HuH-7 (cell line): ENCODE measurements at places on chromosomes 3 and 15.

GRCh38 chr3:102979682-102980354, 545.0 kb downstream of the ZPLD1 start:
- DNase-seq, result no peak

GRCh38 chr3:99837715-99838114, 20.1 kb downstream of the CMSS1 start:
- DNase-seq, result no peak

DNA sequence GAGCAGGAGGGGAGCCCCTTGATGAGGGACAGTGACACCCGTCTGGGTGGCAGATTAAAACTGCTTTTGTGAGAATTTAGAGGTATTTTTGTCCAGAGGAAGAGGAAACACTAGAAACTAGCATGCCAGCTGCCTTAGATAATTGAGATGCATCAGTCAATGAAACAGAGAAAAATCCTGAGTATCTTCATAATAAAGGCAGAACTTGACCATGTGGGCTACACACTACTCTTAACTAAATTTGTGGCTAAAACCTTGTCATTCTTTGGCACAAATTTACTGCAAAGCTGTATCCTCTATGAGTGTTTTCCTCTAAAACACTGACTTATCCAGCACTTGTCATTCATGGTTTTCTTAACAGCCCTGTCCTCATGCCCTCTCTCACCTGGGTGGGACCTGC, 259.7 kb upstream of the TPM1 start:
- no peak for DNase-seq

GRCh38 chr15:65845826-65846519, 23.3 kb upstream of the RAB11A start:
- no peak for DNase-seq

- DNase-seq, result peak; percentile 80
Observed at GRCh38 chr3:45986303-45986982, 9.2 kb downstream of the FYCO1 start.

DNA sequence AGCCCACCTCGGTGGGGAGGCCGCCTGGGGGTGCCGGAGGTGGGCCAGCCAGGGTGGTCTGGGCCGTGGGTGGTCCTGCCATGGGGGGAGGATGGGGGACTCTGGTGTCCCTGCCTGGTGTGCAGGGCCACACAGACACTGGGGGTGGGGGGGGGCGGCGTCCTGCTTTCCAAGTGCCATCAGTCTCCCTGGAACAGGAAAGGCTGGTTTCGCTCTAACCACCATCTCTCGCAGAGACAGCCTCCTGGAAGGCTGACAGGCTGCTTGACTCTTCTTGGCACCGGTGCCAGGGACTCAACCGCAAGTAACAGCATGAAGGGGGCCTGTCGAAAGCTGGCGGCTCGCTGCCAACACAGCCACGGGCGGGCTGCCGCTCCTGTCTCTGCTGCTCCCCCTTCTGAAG, 40.3 kb downstream of the RGMA start:
- no peak for DNase-seq

GRCh38 chr3:129936757-129937156, 37.8 kb upstream of the TRH start:
- no peak for DNase-seq
